ENCODE measurements at places on chromosomes 11 and 22.

GRCh38 chr11:59207988-59208451 lies 4.7 kb downstream of the MPEG1 start:
- no peak for DNase-seq

DNA sequence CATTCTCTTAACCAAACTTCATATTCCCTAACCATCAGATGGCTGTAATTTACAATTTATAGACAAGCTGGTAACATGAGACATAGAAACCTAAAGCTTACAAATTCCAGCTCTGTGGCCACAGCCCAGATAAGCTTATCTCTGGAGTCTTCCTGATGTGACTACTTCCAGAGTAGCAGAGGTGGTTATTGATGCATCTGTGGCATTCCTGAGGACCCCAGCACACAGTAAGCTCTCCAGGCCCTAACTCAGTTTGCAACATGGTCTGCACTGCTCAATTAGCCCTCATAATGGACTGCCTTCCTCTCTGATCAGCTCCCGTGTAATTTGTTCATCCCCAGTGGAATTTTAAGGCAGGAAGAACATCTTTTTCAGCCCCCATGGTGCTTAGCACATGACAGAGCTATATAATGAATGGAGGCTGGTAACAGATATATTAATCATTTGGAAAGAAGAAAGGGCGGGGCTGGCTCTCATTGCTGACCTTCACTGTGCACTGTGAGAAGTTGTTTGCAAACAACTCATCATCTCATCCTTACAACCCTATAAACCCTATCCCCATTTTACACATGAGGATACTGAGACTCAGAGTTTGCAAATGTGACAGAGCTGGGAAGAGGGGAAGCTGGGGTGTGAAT lies 30.1 kb upstream of the KCNJ11 start:
- DNase-seq, result no peak

DNA sequence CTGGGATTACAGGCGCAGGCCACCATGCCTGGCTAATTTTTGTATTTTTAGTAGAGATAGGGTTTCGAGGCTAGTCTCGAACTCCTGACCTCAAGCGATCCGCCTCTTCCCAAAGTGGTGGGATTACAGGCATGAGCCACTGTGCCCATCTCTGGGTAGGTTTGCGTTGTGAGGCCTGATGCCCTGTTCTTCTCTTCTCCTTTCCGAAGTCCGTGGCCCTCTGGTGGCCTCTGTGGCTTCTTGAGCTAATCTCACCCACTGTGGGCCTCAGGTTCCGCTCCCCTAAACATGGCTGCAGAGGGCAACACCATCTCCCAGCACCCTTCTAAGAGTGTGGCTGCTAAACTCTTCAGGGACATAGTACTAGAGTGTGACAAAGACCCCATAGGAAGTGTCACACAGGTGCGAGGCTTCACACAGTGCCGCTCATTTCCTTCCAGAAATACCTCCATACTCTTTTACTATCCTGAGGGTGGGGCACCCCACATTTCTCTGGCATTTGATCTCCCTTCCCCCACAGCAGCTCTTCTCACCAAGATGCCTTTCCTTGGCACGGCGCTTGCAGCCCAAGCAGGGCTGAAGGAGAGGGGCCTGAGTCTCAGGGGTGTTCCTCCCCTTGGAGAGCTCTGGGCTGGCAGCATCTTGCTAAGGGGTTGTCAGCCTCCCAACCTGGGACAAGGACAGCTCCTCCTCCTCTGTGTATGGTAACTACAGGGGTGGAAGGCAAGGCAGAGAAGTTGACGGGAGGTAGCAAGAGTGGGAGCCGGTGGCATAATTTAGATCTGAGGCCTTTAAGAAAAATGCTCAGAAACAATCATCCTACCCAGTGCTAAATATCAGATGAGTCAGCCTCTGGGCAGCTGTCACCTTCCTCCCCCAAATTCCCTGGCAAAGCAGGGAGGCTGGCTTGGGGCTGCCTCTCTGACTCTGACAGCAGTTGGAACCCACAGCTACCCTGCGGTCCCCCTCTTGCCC lies 6.1 kb downstream of the THY1 start:
- DNase-seq, result no peak

GRCh38 chr22:35449829-35450689 lies 50.1 kb downstream of the MCM5 start:
- no peak for DNase-seq

- DNase-seq, result no peak
These were observed 40.6 kb downstream of the CADM1 start for GRCh38 chr11:115463606-115464005.

GRCh38 chr11:44941259-44942021 lies 9.2 kb downstream of the TP53I11 start:
- DNase-seq, result no peak

GRCh38 chr22:49853981-49854831 lies 562 bp downstream of the ZBED4 start:
- DNase-seq, result no peak

DNA sequence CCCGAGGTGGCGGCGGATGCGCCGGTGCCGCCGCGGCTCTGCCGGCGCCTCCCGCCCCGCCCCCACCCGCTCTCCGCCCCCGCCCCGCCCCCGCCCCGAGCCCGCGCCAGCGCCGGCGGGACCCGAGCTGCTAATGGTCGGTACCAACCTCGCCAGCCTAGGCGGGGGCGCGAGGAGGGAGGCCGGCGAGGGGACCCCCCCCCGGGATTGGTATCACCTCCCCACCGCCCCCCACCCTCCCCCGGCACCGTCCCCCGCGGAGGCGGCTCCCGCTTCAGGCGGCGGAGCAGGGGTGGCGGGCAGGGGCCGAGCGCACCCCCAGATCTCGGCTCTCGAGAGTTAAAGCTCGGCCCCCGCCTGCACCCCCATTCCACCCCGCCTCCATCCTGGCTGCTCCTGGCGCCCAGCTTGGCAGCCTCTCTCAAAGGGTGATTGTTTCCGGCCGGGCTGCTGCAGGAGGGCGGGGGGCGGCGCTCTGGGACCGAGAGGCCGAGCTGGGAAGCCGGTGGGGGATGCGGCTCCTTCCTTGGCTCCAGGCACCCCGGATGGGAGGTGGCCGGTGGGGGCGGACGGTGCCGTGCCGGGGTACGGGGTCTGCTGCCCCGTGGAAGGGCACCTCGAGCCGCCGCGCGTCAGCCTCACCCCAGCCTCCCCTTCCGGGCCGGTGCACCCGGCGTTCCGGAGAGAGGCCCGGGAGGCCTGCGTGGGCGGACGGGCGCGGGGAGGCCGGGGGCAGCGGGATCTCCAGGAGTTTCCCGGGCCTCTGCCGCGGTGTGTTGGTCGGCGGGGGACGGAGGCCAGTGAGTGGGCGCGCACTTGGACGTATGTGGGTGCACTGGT lies at the start of gene B3GAT1:
B3GAT1 (minus strand) TSS at position 40 of the 840 bp plus-strand sequence. CDS start 24,583 bp downstream, outside the sequence.
- no peak for DNase-seq

Measured in esophagus squamous epithelium (tissue), 5 donors.